ENCODE measurements at places on chromosomes 6 and 20.

GRCh38 chr6:144597511-144597910 is 312.4 kb downstream of the UTRN start:
- no peak for DNase-seq

DNA sequence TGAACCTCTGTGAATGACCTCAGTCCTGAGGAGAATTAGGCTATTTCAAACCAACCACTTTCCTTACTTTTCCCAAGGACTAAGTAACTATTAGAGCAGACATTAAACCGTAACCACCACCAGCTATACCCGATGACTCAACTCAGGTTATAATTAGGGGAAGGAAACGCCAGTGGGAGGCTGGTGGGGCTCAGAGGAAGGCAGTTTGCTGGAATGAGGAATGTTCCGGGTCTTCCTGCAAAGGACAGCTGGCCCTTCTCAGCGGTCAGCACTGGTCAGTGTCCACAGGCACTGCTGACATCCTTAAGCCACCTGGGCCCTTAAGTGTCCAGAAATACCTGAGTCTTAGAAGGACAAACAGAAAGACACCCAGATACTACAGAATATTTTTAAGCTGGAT is 515.2 kb downstream of the MAFB start:
- DNase-seq: no peak

DNA sequence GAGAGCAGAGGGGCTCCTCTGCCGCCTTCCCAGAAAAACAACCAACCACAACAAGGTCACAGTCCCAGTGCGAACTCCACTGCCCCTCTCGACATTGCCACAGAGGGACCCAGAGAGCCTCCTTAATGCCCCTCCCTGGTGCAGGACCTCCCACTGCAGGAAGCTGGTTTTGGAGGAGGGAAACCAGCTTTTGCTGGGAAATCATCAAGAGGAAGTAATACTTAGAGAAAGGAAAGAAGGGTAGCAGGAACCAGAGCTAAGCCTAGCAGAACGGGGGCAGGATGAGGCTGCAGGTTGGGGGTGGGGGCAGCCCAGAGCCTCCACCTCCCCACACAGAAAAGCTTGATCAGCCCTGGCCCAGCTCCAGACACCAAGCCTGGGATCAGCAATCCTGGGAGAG is 37.7 kb upstream of the SIRPA start:
- no peak for DNase-seq

DNA sequence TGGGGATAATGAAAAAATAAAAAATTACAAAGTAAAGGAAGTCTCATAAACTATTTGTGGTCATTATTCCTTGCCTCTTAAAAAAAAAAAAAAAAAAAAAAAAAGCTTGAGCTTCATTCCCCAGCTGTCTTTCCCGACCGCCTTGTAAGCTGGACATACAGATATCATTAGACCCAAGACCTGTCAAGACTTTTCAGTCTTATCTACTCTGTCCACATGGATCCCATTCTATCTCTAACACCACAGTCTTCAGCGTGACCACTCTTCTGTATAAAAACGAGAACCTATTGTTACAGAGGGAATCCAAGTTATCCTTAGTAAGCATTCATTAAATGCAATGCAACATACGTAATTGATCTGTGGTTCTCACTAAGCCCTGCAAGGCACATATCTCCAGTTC is 423.5 kb downstream of the MEI4 start:
- DNase-seq: no peak

DNA sequence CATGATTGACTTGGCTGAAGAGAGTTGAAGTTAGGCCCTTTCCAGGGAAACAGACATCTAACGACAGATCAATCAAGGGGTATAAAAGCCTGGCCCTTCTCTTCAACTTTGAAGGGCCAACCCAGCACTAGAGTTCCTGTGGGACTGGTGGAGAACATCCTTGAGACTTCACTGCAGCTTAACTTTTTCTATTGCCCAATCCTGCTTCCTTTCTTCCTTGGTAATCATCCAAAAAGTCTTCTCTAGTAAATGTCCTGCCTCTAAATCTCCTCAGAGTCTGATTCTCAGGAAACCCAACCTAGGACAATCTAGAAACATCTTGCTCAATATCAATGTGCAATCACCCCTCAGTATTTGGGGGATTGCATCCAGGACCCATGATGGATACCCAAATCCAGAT is 1.9 kb downstream of the MKKS start:
- DNase-seq: no peak

GRCh38 chr6:99148111-99148510 is 200.4 kb upstream of the FBXL4 start:
- DNase-seq: no peak

- no peak for DNase-seq
Observed at GRCh38 chr6:148780918-148781436, 34.1 kb downstream of the UST start.

DNA sequence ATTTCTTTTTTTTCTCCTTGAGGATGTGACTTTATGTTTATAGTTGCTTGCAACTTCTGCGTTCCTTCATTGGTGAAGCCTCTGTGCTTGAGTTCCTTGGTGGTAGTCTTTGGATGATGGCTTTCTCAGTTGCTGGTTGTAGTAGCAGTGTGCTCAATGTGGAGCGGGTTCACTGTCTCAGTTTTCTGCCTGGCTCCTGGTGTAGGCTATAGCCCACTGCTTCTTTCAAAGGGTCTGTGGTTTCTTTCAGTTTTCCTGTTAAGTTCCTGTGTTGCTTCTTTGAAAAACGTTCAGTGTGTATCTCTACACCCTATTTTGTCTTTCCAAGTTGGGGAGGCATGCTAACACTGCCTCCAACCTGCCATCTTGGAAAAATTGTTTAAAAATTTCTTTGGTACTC is 33.9 kb upstream of the ZBTB24 start:
- no peak for DNase-seq

- DNase-seq: no peak
Observed at GRCh38 chr6:113662688-113663333, 194.3 kb upstream of the MARCKS start.

DNA sequence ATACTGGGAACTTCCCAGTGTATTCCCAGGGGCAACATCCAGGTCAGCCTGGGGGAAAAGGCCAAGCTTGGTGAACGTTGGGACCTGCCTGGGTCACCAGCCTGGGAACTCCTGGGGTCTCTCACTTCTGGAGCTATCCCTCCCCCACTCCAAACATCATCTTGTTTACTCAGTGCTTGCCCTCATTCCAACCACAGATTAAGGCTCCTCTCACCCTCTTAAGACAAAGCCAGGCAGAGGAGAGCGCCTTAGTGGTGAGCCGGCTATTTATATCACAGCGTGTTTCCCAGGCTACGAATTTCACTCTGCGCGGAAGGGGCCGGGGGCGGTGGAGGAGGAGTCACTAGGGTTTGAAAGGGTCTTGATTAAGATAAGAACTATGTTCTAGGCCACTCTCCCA is 12.1 kb downstream of the PRPH2 start:
- peak; percentile 19 for DNase-seq

GRCh38 chr6:107744927-107745326 is 79.2 kb downstream of the SCML4 start:
- no peak for DNase-seq

GRCh38 chr6:124599656-124600055 is 362.6 kb upstream of the RNF217 start:
- no peak for DNase-seq

- DNase-seq: peak; percentile 81
Observed at GRCh38 chr6:112503091-112503596, 156.0 kb downstream of the RFPL4B start.

- no peak for DNase-seq
Observed at GRCh38 chr6:90107771-90108282, 188.8 kb downstream of the BACH2 start.

DNA sequence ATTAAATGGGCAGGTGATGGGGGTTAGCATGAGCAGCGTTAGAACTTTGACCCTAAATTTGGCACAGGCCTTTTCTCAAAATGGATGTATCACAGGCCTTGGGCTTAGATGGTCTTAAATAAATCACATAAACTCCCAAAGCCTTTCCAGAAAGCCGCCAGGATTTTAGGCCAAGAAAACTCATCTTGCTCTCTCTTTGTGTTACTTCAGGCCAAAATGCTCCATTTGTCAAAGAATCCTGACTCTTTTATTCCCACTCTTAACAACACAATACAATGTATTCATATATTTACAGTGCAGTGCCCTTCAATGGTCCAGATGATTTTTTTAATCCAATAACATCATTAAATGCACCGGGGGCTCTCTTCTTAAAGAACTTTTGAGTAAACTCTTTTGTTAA is 5.9 kb upstream of the TCP11 start:
- peak; percentile 76 for DNase-seq

- no peak for DNase-seq
Observed at GRCh38 chr6:147321260-147321659, 117.0 kb downstream of the STXBP5 start.

GRCh38 chr6:6284221-6284966 is 36.1 kb downstream of the F13A1 start:
- peak; percentile 49 for DNase-seq

- peak; percentile 68 for DNase-seq
Observed at GRCh38 chr6:15109338-15110090, 136.4 kb upstream of the JARID2 start.

DNA sequence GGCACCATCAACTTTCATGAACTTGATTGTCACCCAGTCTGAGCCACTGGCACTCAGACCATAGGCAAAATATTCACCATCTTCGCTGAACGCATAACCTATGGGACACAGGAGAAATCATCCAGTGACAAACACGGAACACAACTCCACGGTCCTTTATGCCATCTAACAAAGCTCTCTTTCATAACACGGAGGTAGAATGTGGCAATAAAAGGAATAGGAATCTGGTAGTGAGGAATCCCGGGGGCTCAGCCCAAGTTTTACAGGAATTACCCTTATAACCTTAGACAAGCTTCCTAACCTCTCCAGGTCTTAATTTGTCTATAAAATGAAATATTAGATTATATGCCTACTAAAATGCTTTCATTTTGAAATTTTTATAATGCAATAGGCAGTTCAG is 29.4 kb downstream of the PREP start:
- DNase-seq: no peak

DNA sequence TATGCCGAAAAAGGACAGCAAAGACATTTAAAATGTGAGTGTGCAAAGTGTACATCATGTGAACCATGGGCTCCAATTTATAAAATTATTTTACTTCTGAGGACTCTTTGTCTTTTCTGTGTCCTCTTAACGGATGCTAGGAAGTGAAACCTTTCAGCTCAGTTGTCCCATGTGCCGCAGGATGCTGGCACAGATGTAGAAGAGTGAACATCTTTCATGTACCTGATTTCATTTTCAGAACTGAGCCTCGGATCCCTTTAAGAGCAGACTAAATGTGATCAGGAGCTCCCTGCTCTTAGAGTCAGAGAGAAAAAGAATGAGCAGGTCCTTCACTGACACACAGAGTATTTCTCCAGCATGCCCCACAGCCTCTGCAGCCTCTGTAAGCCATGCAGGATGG is 27.6 kb upstream of the FUCA2 start:
- DNase-seq: no peak

DNA sequence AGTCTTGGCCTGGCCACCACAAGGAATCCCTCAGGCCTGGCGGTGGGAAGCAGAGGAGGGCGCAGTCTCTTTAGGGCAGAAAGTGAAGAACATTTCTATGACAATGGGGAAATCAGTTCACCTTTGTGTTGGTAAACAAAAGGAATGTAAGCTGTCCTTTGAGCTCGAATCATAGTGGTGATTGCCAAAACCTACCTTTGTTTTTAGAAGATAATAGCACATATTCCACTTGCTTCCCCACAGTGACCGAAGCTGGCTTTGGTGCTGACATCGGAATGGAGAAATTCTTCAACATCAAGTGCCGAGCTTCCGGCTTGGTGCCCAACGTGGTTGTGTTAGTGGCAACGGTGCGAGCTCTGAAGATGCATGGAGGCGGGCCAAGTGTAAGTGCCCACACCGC is 144.1 kb downstream of the MTHFD1L start:
- DNase-seq: no peak

GRCh38 chr6:76553256-76553655 is 480.8 kb upstream of the IMPG1 start:
- peak; percentile 87 for DNase-seq

DNA sequence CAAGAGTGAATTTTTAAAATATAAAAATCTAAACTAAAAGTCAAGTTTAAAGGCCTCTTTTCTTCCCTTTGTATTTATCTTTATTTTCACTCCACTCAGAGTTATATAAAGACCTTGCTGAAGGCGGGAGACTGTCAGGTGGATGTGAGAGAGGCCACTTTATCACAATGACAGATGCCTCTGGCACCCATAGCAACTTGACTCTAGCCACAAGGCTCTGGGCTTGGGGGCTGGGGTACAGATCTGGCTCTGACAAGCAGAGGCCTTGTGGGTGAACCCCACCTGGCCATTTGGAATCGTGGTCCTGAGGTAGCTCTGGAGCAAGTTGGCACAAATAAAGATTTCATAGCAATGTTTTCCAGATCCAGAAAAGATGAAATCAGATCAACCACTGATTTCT is 417.2 kb downstream of the RFPL4B start:
- no peak for DNase-seq

DNA sequence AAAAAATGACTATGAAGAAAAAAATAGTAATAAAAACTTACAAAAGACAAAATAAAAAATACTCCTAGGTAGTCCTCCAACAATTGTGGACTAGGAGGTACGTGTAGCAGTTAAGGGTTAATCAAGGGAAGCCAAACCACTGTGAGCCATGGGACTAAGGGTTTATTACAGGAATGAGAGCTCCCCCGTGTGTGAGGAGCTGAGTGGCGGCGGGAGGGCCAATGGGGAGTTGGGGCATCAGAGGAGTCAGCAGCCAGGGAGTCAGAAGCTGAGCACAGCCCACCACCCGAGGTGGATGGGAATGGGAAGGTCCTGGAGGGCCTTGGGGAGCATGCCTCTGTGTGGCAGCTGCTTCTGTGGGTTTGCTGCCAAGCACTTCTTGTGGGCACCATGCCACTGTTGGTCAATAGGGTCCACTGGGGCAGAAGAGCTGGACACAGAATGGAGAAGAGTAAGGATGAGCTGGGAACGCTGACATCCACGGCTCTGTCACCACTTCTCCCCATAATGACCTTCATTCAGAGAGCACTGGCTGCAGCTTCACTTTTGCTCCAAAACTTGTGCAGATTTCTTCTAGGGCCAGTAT is 373.3 kb downstream of the CDKAL1 start:
- DNase-seq: no peak

DNA sequence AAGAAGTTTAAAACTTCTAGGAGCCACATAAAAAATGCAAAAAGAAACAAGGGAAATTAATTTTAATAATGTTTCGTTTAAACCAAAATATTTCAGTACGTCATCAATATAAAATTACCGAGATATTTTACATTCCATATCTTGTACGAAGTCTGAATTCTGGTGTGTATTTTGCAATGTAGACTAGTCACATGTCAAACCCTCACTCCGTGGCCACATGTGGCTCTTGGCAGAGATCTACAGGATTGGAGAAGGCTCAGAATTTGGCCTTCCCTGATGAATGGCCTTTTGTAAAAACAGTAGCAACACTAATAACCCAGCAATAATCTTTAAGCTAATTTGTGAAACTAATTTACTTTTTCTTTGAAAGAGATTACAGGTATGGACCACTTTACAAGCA is 217.1 kb downstream of the PRL start:
- DNase-seq: no peak

GRCh38 chr6:291204-291696 is 1.0 kb upstream of the DUSP22 start:
- DNase-seq: no peak

- DNase-seq: no peak
Observed at GRCh38 chr20:46477640-46478039, 35.7 kb downstream of the ZNF334 start.

- DNase-seq: no peak
Observed at GRCh38 chr6:47846752-47847151, 64.9 kb downstream of the OPN5 start.

- no peak for DNase-seq
Observed at GRCh38 chr20:53253668-53254067, 281.5 kb downstream of the TSHZ2 start.

GRCh38 chr20:50582591-50583234 is 72.5 kb downstream of the PTPN1 start:
- no peak for DNase-seq

Measured in muscle of leg (tissue), 16 donors.